ENCODE measurements at places on chromosomes 7 and 10. TPM values are rescaled to one million over a fixed set of nuclear protein-coding genes. Genes with fewer than 3 reads are reported as not detected.

GNGT1 gene
- total RNA-seq = 0.24 TPM

- DNase-seq = no peak
Measured at GRCh38 chr10:79053481-79054202, 15.1 kb upstream of the ZMIZ1 start.

DNA sequence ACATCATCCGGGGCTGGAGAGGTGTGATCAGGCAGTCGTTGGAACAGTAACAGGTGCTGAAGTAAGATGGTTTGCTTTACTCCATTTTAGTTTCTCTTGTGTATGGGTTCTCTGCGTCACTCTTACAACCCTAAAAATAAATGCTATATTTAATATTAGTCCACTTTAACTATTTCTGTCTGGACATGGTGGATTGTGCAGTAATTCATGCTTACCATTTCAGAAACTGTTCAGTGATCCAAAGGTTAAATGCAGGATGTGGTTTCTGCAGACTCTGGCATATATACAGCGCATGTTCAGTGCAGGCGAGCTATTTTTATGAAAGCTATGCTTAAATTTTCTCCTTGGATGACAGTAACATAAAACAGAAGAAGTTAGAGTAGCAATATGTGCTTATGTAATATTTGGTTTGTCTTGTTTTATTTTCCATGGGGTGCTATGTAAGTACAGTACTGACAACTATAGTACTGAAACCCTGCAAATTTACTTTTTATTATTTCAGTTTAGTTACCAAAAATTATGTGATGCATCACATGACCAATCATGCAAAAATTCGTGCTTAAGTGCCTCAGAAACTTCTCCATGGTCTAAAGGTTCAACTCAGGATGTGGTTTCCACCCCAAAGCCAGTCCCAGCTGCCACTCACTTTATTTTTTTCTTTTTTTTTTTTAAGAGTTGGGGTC, 46.6 kb upstream of the GRID1 start:
- DNase-seq = no peak

DNA sequence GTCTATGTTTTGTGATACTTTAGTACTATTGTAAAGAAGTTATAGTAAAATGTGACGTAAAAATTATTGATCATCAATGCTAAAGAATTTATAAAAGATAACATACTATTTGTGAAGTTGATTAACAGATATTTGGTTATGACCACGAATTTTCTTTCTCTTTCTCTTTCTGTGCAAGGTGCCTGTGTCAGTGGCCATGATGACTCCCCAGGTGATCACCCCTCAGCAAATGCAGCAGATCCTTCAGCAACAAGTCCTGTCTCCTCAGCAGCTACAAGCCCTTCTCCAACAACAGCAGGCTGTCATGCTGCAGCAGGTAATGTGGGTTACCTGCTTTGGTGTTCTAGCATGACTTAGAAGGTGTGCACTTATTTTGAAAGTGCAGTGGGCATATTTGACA, 213.7 kb downstream of the FOXP2 start:
- no peak for DNase-seq

DNA sequence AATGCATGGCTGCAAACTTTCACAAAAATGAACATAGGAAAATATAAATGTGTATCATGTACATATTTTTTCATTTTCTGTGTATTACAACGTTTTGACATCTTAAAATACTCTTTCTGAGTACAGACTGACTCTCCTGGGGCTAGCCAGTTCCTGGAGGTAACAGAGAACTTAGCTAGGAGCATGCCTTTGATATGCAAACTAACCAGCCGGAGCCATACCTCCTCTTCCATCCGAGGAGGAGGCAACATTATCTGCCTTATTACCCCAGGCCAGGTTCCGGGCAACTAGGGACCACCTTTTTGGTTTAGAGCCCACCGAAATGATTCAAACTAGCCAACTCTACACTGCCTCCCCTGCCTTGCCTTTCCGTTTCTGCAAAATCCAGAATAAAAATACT, 33.7 kb upstream of the HECW1 start:
- no peak for DNase-seq

- no peak for DNase-seq
Measured at GRCh38 chr7:117200786-117201458, 121.9 kb downstream of the WNT2 start.

DNA sequence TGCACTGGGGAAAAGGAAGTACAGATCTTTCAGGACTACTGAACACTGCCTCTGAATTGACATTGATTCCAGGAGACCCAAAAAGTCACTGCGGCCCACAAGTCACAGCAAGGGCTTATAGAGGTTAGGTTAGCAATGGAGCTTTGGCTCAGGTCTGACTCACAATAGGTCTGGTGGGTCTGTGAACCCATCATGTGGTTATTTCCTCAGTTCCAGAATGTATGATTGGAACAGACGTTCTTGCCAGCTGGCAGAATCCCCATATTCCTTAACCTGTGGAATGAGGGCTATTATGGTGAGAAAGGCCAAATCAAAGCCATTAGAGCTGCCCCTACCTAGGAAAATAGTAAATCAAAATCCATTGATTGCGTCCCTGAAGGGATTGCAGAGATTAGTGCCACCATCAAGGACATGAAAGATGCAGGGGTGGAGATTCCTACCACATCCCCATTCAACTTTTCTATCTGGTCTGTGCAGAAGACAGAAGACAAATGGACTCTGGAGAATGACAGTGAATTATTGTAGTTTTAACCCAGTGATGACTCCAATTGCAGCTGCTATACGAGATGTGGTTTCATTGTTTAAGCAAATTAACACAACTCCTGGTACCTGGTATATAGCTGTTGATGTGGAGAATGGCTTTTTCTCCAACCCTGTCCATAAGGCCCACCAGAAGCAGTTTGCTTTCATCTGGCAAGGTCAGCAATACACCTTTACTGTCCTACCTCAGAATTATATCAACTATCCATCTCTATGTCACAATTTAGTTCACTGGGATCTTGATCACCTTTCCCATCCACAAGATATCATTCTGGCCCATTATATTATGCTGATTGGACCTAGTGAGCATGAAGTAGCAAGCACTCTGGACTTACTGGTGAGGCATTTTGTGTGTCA, 44.5 kb upstream of the PIK3CG start:
- no peak for DNase-seq

DNA sequence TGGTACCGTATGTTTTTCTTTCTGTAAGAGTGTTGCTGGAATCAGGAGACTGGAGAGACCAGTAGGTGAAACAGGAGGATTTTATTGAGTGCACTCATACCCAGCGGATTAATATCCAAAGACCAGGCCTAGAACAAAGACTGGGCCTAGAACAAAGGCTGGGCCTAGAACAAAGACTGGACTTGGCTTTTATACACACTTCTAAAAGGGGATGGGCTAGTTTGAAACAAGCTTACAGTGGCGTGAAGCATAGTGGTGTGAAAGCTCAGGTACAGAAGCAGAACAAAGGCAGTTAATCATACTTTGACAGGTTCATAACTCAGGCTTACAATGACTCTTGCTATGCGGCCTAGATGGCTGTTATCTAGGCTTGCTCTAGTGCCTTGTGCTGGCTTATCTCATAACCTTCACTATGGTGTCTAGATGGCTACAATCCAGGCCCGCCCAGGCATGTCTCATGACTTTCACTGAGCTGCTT, 67.7 kb downstream of the TRIM24 start:
- peak; percentile 15 for DNase-seq

- no peak for DNase-seq
Measured at GRCh38 chr7:90201500-90202195, 9.9 kb upstream of the STEAP2 start.

DNA sequence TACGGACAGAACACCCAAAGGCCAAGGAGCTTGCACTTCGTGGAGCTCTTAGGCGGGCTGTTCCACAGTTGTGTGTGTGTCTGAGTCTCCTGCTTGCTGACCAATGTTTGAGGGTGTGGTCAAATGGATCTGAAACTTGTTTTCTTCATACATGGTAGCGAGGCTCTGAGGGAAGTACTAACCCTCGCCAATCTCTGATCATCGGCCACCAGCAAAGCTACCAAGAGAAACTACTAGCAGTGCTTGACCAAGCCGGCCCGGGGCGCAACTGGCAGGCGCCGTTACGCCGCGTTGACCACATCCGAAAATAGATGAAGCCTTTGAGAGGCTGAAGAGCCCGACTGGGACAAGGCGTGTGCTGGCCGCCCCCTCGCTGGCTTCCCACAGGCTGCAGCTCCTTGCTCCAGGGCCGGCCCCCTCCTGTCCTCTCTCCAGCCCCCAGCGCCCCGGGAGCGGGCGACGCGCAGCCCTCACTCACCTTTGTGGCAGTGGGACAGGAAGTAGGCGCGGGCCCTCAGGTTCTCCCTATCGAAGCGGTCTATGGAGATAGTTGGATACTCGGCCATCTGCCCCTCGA, 384 bp downstream of the DCLRE1C start:
- peak; percentile 76 for DNase-seq

DNA sequence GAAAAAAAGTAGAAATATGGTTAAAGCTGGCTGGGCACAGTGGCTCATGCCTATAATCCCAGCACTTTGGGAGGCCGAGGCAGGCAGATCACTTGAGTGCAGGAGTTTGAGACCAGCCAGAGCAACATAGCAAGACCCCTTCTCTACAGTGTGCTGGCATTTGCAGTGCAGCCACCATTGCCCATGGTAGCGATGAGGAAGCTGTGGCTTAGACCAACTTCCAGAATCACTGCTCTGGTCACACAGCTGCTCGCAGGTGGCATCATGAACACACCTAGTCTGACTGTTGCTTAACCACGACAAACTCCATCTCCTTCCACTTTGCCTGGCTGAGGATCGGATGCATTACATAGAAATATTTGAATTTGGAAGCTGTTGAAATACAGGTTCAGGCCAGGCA, 137.1 kb downstream of the CUX1 start:
- DNase-seq = no peak

DNA sequence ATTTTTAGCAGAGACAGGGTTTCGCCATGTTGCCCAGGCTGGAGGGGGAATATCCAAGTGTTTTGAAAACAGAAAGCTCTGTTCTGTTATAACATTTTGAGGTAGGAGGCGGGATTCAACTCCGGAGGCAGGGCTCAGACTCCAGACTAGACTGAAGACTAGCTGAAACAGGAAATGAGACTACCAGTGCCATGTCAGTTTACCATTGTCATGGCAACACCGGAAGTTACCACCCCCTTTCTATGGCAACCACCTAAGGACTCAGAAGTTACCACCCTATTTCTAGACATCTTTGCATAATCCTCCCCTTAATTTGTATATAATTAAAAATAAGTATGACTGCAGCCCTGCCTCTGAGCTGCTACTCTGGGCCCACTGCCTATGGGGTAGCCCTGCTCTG, 1069.1 kb upstream of the AUTS2 start:
- no peak for DNase-seq

DNA sequence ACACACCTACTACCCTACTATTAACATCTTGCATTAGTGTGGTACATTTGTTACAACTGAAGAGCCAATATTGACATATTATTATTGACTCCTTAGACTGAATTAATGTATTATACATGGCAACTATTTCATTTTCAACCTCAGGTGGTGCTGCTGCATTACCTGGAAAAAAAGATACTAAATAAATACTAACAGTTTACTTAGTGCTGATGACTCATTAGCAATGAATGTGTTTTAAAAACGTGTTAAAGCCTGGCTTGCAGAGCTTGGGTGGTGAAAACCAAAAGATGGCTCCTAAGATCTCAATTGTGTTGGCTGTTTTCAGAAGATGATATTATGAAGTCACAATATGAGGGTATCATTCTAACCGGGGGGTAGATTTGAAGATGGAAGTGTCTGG, 34.8 kb downstream of the CFAP43 start:
- DNase-seq = no peak

DNA sequence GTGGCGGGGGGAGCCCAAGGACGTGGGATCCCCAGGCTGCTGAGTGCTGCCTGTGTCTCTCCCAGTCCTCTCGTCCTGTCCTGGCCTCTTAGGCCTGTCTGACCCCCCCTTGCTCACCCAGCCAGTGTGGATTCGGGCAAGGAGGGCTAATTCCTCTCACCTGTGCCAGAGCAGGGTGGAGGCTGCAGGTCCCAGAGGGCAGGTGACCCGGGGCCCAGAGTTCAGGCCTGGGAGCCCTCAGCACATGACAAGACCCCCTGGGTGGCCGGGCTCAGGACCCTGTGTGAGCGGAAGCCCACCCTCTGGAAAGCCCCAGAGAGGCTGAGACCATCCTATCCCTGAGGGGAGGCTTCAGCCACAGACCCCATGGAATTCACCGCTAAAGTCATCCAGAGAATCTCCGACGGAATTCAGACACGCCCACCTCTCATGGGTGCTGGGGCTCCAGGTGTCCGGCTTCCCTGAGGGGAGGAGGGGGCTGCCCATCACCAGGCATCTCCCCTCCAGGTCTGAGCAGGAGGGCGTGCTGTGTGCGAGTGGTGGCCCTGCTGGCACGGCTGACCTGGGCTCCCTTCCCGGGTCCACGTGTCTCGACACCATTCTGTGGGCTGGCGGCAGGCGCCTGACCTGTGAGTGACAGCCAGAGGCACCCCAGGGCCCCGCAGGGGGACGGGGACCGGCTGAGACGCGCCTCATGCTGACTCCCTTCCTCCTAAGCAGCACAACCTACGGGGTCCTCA, 5.0 kb downstream of the KNDC1 start:
- DNase-seq = no peak

DNA sequence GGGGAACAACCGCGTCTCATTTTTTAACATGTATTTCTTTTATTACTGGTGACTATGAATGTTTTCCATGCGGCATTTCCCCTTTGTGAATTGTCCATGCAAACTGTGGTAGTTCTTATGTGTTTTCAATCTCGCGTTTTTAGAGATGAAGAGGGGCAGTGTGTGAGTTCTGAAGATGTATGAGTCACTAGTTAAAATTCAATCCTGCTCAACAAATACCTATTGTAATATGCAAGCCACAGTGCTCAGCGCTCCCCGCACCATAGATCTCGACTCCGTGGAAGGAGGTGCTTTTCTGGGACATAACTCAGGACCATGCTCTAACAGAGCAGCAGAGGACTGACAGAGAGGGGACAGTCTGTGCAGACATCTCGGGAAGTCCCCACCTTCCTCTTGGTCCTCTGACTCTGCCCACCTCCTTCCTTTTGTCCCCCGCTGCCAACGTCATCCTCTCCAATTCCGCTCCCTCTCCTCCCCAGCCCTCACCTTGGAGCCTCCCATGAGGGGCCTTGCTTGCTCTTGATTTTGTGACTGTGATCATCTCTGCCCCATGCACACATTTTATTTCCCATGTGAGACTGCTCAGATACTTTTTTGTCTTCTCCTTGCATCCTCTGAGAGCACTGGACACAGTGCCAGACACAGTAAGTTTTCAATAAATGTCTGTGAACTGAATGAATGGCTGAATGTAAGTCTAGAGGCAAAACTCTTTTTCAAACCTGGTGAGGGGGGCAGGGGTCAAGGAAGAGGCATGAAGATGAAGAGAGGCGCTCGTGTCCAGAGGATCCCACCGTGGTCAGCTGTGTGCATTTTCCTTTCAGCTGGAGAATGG, 42.7 kb upstream of the PLEKHA1 start:
- DNase-seq = peak; percentile 61

TSC22D4 gene
- total RNA-seq = 12.5 TPM

TUBAL3 gene
- 1.4 TPM for total RNA-seq

GPC2 gene
- total RNA-seq = 2.5 TPM

DNA sequence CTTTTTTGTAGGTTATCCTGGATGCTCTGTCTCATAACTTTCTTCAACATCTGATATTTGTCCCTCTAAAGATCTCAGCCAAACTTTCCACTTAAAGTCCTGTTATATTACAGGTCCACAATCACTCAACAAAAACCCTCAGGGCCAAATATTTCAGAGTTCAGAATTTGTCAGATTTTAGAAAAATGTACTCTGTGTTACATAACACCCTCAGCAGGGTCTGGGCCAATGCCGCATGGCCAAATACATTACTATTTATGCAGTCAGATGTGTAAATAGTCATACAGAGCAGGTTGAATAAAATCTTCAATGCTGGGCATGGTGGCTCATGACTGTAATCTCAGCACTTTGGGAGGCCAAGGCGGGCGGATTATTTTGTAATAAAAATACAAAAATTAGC, 11.5 kb downstream of the RAB19 start:
- DNase-seq = no peak

SDK1 gene
- 0.68 TPM for total RNA-seq
